ENCODE measurements at places on chromosomes 3 and 15.

DNA sequence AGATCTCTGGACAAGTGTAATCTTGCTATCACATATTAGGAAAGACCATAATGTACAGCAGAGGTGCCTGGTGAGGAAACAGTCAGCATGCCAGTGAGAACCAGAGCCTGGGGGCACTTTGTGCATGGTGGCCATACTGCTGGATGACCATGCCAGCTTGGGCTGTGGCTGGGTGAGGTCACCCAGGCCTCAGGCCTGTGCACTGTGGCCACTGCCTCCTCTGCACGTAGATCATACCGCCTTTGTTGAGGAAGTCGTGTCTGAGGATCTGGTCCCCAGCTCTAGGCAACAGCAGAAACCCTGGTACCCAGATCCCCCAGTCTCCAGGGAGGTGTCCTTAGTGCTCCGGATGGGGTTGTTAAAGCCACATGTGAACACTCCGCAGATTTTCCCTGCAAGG, 38.9 kb downstream of the ZNF710 start:
- no peak for DNase-seq

- no peak for DNase-seq
Observed at GRCh38 chr15:23753248-23753647, 66.1 kb upstream of the NDN start.

- DNase-seq: no peak
Observed at GRCh38 chr3:188817935-188818269, 353.9 kb upstream of the TPRG1 start.

- DNase-seq: no peak
Observed at GRCh38 chr3:104676241-104676640, 690.5 kb upstream of the ALCAM start.

GRCh38 chr15:45414215-45414885, 36.0 kb upstream of the GATM start:
- no peak for DNase-seq

- DNase-seq: no peak
Observed at GRCh38 chr15:54017251-54017650, 39.0 kb downstream of the UNC13C start.

DNA sequence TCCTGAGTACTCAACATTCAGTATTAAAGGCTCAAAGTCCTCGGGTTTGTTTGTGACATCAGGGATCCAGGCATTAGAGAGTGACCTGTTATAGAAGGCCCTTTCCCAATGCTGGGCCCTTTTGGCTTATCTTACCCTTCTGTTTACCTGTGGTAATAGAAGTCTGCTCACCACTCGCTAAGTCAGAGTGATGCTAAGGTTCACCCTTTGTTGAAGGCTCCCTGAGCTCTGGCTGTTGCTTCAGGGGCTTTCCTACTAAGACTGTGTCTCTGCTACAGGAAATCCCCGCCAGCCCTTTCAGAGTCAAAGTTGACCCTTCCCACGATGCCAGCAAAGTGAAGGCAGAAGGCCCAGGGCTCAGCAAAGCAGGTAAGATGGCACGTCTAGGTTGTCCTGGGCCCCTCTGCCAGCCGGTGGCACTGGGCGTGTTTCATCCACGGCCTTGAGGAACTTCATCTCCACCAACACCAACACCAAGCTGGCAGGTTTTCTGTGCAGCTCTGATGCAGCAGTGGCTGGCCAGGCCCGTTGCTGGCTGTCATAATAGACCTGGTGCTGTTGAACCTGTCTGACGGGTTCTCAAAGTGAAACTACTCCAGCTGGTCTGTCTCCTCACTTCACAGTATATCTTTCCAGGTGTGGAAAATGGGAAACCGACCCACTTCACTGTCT, 99.1 kb downstream of the DNASE1L3 start:
- no peak for DNase-seq
